ENCODE measurements at places on chromosomes 1 and 21.

- no peak for DNase-seq
These were observed 737.4 kb upstream of the ZP4 start for GRCh38 chr1:238628110-238628509.

GRCh38 chr1:168671782-168672181 lies 57.2 kb downstream of the DPT start:
- DNase-seq = no peak

- no peak for DNase-seq
These were observed 8.4 kb upstream of the CROCC start for GRCh38 chr1:16913181-16913832.

DNA sequence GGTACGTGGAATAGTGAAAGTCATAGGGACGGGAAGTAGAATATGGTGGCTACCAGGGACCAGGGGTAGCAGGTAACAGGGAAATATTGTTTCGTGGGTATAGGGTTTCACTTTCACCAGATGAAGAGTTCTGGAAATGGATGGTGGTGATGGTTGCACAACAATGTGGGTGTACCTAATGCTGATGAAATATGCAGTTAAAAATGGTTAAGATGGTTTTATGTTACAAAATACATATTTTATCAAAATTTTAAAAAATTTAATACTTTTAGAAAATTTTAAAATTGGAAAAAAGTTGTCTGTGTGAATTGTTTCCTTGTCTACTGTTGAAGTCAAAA lies 55.5 kb upstream of the TLR5 start:
- no peak for DNase-seq

DNA sequence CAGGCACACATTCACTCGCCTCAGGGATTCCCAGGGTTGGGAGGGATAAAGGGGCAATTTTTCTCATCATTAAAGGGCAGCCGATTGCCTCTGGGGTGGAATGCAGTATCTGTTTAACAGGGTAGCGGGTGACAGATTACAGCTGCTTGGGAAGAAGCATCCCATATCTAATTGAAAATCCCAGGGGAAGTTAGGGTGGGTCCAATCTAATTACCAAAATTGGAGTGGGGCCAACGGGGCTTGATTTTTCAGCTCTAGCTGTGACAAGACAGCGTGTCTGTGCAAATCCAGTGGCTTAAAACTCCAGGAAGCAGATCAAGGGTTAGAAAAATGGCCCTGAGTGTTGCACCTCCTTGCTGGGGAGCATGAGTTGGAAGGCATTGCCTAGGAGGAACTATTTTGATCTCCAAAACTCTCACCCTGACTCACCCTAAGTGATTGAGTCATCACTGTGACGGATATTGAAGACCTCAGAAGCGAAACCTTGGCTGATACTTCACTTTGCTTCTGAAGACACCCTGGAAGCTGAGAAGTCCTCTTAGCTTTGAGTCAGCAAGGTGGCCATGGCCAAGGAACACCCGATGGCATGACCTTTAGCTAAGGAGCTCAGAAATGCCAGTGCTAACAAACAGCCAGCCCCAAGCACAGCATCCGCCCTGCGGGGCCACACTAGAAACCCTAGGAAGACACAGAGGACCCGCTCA lies 46.0 kb downstream of the GRHL3 start:
- peak; percentile 93 for DNase-seq

- no peak for DNase-seq
These were observed 74.9 kb upstream of the MORC3 start for GRCh38 chr21:36245115-36245514.

- DNase-seq = no peak
These were observed 12.8 kb downstream of the TNNI3K start for GRCh38 chr1:74247881-74248528.

- DNase-seq = peak; percentile 79
These were observed 31.7 kb upstream of the TMEM125 start for GRCh38 chr1:43238085-43238484.

Measured in ELR (cell line).